ENCODE measurements at places on chromosomes 1 and 21.
A peak's percentile ranks its signal among the peaks of the same experiment; 100 is the strongest.

- peak; percentile 30 for DNase-seq
Measured at GRCh38 chr1:198657550-198658064, 18.8 kb downstream of the PTPRC start.

GRCh38 chr1:37861151-37861550 is 1.8 kb upstream of the MTF1 start:
- DNase-seq: no peak

DNA sequence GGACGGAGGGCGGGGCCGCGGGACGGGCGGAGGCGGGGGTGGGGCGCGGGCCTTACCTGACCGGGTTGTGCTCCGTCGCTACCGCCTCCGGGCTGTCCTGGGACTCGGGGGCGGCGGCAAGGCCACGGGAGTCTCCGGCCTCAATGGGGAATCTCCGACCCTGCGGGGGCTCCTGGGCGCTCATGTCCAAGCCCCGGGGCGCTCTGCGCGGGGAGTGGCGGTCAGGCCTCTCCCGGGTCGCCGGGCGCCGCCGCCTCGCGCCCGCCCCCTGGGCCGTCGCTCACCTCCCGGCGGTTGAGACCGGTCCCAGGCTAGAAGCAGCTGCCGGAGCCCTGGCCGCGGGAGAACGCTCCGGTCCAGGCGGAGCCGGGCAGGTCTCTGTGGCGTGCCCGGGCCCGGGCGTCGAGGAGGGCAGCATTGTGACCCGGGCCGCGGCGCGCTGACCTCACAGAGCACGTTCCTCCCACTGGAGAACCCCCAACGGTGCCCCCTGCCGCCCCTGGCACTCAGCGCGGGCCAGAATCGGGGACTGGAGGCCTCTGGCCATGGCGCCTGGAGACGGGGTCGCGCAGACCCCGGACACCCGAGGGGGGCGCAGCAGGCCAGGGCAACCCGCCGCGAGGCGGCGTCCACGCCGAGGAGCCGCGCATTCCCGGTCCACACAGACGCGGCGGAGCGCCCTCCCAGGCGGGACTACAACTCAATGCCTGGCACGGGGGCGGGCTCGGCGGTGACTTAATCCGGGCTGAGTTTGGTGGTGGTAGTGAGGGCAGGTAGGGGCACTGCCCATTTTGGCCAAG is 411 bp downstream of the FAM229A start:
- peak; percentile 49 for DNase-seq

GRCh38 chr1:184947497-184948256 is 26.6 kb downstream of the NIBAN1 start:
- DNase-seq: no peak

DNA sequence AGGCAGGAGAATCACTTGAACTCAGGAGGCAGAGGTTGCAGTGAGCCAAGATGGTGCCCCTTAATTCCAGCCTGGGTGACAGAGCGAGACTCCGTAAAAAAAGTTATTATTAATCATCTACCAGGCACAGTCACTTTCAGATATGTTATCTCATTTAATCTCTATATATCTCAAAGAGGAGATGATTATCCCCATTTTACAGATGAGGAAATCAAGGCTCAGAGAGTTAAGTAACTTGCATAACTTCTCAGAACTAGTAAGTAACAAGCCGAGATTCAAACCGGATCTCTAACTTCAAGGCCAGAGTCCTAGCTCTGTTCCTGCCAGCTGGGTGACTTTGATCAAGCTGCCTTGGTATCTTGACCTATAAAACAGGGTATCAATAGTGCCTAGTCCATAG is 17.5 kb downstream of the DIO1 start:
- no peak for DNase-seq

- peak; percentile 79 for DNase-seq
Measured at GRCh38 chr1:10510520-10511493, 36.1 kb downstream of the PEX14 start.

DNA sequence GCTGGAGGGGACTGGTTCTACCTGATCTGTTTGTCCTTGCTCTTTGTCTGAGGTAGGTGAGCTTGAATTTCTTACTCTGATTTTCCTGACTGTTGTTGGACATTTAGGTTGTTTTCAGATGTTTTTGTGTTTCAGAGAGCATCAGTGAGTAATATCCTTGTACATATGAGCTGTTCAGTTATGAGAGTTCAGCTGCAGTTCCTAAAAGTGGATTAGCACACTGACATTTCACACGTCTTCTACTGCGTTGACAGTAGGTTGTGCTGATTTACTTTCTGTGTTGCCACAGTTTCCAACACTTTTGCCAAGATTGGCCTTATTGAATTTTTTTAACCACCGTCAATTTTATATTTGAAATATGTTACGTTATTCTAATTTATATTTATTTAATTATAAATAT is 27.7 kb downstream of the CXADR start:
- DNase-seq: no peak

DNA sequence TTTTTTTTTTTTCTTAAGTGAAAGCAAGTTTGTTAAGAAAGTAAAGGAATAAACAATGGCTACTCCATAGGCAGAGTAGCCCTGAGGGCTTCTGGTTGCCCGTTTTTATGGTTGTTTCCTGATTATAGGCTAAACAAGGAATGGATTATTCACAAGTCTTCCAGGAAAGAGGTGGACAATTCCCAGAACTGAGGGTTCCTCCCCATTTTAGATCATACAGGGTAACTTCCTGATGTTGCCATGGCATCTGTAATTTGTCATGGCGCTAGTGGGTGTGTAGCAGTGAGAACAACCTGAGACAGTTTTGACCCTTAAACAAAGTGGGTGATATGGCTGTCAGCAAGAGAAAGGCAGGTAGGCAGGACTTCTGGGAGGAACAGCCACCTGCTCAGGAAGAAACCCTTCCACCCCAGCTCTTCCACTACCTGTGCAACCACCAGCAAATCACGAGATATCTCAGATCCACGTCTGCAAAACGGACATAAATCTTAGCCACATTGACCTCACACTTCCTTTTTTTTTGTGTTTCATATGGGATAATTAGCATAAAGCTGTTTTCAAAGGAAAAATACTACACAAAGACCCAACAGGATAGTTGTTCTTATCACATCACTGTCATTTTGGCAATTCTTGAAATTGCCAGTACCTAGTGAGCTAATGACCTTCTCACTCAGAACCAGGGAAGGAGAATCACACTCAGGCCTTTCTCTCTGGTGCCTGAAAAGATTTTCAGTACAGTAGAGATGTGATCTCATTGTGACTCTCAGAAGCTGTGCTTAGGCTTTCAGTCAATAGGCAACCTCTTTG is 34.8 kb upstream of the DUSP10 start:
- no peak for DNase-seq

DNA sequence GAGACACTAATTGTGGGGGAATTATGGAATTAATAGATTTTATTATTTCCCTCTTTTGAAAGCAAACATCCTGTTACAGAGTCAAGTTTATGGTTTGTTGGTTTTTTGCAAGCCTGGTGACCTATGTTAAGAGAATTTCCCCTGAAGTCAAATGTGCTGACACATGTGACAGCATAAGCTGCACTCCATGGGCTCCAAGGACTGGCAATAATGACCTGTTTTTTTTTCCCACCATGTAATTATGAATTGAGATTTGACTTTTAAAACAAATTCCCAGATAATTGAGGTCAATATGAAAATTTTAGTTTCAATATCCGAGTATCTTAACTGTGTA is 242.5 kb upstream of the SGIP1 start:
- no peak for DNase-seq

GRCh38 chr1:105865546-105865945 is 1190.9 kb upstream of the PRMT6 start:
- no peak for DNase-seq

DNA sequence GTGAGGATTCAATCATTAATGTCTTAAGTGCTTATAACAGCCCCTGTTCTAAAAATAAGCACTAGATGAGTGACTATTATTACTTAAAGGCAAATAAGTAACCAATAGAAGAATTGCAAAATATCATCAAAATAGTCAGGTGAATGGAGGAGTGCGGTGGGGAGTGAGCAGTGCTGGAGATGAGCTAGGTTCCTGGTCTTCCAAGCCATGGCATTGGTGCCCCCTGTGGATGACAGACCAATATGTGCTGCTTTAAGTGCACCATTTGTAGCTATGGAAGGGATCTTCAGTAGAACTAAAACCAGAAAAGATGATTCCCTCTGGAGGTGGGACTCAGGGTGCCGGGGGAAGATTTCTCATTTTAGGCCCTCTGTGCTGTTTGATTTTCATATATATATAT is 46.1 kb upstream of the SLC30A1 start:
- no peak for DNase-seq

- DNase-seq: peak; percentile 57
Measured at GRCh38 chr1:152479792-152480595, 30.6 kb upstream of the LCE5A start.

GRCh38 chr1:193927550-193927949 is 741.1 kb upstream of the B3GALT2 start:
- no peak for DNase-seq

DNA sequence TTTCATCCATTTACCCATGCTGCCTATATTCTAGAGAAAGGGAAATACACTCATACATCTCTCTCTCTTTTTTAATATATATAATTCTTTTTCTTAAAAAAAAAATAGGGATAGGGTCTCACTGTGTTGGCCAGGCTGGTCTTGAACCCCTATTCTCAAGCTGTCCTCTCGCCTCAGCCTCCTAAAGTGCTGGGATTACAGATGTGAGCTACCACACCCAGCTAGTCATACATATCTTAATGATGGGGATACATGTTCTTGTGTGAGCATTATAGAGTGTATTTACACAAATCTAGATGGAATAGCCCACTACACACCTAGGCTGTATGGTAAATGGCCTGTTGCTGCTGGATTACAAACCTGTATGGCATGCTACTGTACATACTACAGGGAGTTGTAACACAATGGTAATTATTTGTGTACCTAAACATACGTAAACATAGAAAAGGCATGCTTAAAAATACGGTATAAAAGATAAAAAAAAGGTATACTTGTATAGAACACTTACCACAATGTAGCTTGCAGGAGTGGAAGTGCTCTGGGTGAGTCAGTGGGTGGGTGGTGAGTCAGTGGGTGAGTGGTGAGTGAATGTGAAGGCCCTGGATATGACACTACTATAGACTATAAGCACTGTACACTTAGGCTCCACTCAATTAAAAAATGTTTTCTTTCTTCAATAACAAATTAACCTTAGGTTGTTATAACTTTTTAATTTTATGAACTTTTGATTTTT is 72.9 kb downstream of the IVNS1ABP start:
- peak; percentile 61 for DNase-seq

GRCh38 chr1:203481196-203481595 is 5.6 kb downstream of the PRELP start:
- DNase-seq: no peak

DNA sequence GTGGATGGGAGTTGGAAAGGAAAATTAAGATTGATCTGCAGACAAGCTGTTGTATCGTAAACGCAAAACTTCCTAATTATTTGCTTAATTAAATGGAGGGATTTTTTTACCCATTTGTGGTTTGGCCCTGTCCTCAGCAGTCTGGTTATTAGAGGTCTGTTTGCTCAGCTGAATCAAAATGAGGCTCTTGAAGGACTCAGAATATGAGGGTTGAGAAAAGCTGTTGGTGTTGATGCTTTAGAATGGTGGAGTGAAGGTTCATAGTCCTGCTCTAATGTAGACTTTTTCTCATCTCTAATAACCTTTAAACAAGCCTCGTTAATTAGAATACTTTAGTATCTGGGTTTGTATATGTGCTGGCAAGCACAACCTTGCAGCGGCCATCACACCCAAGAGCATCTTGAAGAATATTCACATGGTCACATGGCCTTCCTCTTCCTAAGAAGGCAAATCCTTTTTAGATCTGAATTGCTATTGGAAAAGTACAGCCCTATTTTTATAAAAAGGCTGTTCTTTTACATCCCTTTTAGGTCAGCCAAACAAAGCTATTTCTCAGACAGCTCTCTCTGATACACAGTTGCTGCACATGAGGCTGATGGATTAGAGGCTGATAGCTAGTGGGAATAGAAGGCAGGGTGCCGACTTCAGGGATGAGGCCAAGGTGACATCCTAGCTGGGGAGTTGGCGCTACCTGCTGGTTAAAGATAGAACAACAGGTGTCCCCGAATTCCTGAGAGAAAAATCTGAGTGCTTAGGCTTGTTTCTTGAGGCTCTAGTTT is 53.8 kb downstream of the MACF1 start:
- peak; percentile 62 for DNase-seq

DNA sequence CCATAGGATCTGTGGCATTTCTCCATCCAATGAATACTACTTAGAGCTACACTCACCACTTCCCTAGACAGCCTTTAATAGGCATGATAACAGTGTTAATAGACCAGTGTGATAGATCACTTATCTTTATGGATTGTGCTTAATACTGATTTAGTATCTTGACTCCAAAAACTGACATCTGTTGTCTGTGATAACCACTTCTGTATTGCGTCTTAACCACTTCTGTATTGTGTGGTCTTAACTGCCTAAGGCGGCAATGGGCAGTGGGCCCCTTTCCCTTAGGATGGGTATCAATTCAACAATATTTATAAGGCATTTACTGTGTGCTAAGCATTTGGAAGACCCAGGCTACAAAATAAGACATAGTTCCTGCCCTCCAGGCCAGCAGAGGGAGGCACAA is 32.0 kb upstream of the RCAN3 start:
- no peak for DNase-seq

GRCh38 chr1:13570924-13571323 is 12.7 kb upstream of the PDPN start:
- no peak for DNase-seq

Measured in activated naive CD4-positive, alpha-beta T cell treated with anti-CD3 and anti-CD28 coated beads, Interleukin-2, amount 50 U/mL, for 16 hours (primary cell).